Activated naive CD4-positive, alpha-beta T cell (primary cell): ENCODE measurements at places on chromosomes 1 and 21.

DNA sequence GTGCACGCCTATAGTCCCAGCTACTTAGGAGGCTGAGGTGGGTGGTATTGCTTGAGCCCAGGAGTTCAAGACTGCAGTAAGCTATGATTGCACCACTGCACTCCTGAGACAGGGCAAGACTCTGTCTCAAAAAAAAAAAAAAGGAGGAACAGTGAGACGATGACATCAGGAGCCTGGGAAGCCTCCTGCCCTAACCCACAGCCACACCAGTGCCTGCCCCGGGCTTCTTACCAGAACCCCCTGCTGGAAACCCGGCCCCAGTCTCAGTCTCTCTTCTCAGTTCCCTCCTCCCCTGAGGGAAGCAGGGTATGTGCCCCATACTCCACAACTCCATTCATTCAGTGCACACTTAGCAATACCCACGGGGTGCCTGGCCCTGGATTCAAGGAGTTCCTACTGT, 9.1 kb downstream of the COL8A2 start:
- DNase-seq: no peak

DNA sequence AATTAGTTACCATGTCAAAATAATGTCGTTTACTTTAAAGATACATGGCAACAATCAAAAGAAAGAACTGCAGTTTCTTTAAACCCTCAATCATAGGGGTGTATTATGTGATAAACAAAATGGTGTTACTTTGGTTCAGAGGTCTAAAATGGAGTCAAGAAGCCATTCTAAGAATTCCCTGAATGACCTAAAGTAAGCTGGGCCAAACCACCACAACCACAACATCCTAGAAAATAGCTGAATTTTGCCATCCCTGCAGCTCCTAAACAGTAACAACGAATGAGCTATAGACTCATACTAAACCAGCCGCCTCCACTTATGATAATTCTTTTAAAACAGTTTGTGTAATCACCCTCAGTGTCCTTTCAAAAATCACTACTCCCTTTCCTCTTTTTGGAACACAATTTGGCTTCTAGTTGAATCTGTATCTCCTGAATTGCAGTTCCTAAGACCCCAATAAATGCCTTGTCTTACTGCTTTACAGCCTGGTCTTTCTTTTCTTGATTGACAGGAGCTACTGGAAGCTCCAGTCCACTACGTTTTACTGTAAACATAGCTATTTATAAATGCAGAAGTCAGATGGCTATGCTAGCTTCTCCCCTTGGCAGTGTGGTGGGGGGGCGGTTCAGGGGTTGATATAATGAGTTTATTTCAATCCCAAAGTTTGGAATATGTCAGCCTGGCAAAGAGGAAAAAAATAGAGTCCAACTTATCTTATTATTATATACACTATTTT, 84.3 kb downstream of the PLPPR4 start:
- no peak for DNase-seq

- DNase-seq: no peak
These were observed 4.3 kb downstream of the INAVA start for GRCh38 chr1:200899015-200899386.

- no peak for DNase-seq
These were observed 78.0 kb downstream of the CDC14A start for GRCh38 chr1:100430325-100430756.

- DNase-seq: no peak
These were observed 4.7 kb upstream of the SLFNL1 start for GRCh38 chr1:41025979-41026819.

DNA sequence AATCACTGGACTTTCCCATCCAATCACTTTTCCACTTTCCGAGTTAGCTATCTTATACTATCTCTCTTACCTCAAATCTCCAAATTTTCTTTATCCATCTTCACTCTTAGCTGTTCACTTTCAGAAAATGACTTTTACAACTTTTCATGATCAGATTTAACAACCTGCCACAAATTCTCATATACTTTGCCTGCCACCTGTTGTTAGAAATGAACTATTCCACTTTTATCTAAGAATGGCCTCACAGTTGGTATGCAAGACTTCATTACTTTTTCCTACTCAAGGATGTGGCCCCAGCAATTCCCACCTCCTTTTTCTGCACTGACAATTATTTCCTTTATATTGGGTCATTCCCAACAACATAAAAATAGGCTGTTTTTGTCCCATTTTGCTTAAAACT, 93.6 kb upstream of the DEPDC1 start:
- no peak for DNase-seq

- DNase-seq: no peak
These were observed 331.7 kb downstream of the PTBP2 start for GRCh38 chr1:97053268-97053667.

GRCh38 chr1:56153276-56153675, 426.1 kb downstream of the PLPP3 start:
- no peak for DNase-seq

GRCh38 chr1:37323486-37324377, 150.6 kb upstream of the ZC3H12A start:
- no peak for DNase-seq

- DNase-seq: no peak
These were observed 58.6 kb downstream of the PRKAA2 start for GRCh38 chr1:56703747-56704146.

DNA sequence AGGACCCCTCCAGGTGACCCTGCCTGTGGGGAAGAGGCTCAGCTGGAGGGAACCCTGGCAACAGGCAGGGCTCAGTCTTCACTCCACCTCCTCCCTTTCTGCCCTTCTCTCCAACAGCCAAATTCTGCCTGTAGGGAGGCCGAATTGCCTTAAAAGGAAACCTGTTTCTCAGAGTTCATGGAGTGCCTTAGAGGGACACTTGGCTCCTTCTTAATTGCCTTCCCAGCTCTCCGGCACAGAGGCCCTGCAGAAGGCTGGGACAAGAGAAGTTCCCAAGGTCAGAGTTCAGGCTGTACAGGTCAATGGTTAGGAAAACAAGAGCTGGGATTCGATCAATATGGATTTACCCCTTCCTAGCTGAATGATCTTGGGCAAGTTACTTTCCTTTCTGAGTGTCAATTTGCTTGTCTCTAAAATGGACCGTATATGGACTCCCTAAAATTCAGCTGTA, 6.2 kb downstream of the CSRP1 start:
- DNase-seq: no peak

DNA sequence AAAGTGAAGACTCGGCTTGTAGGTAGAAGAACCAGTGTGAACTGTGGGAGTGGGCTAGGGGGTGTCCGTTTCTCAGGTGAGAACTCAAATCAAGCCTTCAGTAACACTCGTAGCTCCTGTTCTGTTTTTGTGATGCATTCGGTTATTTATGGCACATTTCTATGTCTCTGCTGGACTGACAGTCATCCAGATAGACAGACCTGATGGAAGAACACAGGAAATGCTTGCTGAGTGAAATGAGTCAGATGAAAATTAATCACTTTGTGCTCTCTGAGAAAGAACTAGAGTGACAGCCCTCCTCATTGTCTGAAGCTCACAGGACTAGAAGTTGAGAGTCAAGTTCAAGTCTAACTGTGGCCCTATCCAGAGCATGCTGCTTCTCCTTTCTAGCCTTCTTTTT, 360.1 kb upstream of the PLXNA2 start:
- DNase-seq: no peak

GRCh38 chr1:41580520-41581172, 96.2 kb upstream of the EDN2 start:
- no peak for DNase-seq

GRCh38 chr1:41670217-41670957, 185.9 kb upstream of the EDN2 start:
- DNase-seq: no peak

DNA sequence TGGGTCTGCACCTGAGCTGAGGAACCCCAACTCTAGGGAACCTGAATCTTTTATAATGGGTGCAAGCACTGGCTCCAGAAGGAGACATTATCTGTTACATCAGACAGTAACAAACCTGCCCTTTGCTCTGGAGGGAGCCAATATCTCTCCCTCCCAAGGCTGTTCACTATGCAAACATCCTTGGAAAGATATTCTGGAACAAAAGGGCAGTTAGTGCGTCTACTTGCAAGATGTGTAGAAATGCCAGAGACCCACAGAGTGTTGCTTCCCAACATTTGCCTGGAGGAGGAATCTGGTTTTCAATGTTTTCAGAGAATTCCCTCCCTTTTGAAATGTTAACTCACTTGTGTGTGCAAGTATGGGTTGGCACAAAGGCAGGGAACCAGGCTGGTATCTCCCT, 31.9 kb downstream of the UMODL1 start:
- no peak for DNase-seq

GRCh38 chr1:202858789-202859414, 30.0 kb downstream of the RABIF start:
- DNase-seq: no peak

DNA sequence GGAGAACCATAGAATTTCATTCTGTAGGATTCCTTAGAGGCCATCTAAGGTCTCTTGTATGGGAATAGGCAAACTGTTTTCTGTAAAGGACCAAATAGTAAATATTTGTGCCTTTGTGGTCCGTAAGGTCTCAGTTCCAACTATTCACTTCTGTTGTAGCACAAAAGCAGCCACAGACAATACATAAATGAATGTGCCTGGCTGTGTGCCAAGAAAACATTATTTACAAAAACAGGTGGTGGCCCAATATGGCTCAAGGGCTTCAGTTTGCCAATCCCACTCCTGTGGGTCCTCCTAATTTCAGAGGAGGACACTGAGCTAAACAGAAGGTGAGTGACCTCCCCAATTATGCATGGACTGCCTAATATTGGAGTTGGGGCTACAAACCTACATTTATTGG, 67.6 kb upstream of the EDEM3 start:
- no peak for DNase-seq

GRCh38 chr1:119364640-119365039, 3.9 kb upstream of the HAO2 start:
- DNase-seq: no peak

DNA sequence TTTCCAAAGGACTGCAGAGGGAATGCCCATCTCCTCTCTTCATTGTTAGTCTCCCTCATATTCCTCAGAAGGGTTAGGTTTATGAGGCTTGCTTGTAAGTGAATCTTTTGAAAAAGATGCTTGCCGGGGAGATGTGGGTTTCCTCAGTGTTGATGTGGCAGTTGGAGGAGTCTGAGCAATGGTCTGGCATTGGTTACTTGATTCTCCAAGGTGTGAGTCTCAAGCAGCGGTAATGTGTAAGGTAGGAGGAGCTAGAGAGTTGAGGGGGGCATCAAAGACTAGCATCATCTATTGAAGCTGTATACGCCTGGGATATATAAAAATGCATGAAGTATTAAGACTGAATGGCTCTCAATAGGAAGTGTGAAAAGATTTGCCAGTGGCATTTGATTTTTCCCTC, 21.5 kb downstream of the KHDRBS1 start:
- DNase-seq: no peak

- DNase-seq: no peak
These were observed 237.2 kb downstream of the KAZN start for GRCh38 chr1:14835725-14836124.

DNA sequence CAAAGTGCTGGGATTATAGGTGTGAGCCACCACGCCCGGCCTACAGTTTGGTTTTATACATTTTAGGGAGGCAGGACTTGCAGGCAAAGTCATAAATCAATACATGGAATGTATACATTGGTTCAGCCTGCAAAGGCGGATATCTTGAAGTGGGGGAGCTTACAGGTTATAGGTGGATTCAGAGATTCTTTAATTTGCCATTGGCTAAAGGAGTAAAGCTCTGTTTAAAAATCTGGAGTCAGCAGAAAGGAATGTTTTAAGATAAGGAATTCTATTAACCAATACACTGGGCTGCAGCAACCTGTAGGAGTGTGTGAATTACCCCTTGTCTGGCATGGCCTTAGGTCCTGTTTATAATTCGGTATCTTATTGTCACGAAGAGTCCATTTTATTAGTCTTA, 57.6 kb downstream of the OPTC start:
- DNase-seq: no peak

DNA sequence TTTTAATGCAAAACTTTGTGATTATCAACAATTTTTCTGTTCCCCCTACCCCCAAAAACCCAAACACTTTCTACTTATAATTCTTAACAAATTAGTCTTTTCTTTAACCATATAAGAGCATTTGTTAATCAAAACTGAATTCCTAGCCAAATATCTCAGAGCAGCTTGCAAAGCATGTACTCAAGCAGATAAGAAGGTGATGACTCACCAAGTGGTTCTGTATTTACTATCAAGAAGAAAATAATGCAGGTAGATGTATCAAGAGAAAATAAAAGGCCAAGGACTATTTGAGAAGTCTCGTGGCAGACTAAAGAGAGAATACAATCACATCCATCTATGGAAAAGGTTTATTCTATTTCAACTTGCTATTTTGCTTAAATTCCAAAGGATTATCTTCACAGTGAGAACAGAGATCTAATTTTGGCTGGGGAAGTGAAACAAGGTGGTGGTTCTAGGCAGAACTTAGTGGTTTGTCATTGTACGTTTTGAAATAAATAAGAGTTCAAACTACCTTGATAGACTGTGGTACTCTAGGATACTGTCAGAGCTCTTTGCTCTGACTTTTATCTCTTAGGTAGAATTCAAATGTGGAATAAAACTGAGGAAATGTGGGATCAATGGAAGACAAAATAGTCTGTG, 94.7 kb upstream of the NRIP1 start:
- no peak for DNase-seq

DNA sequence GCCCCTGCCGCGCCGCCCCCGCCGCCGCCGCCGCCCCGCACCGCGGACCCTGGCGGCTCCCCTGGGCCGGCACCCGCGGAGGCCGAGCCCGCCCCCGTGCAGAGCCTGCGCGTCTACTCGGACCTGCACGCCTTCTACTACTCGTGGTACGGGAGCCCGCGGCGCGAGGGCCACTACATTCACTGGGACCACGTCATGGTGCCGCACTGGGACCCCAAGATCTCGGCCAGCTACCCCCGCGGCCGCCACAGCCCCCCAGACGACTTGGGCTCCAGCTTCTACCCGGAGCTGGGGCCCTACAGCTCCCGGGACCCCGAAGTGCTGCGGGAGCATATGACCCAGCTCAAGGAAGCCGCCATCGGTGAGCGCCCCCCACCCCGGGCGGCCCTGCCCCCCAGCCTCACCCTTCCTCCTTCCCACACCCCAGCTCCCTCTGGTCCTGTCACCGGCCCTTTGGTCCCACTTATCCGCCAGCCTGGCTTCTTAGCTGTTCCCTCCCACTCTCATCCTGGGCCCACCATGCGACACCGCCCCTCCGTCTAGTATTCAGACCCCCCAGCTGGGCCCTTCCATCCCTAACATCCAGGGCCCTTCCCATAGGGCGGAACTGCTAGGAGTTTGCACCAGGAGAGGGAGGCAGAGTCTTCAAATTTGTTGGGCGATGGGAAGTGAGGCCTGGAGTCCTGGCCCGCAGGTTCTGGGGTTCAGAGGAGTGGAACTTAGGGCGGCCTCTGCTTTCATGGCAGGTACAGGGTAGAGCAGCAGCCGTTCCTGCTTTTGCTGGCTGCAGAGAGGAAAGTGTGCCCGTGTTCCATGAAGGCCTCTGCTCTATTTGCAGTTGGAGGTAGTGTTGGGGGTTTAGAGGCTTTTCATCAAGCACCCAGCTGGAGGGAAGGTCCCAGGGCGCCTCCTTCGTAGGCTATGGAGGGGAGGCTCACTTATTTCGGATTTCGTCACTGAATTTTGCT, 1.0 kb downstream of the MANEAL start:
- no peak for DNase-seq
